Activated CD4-positive, alpha-beta T cell treated with anti-CD3 and anti-CD28 coated beads for 36 hours (primary cell): ENCODE measurements at places on chromosomes 2 and 18. TPM values are rescaled to one million over a fixed set of nuclear protein-coding genes. Genes with fewer than 3 reads are reported as not detected.

GRCh38 chr2:223855426-223855825 is 18.0 kb upstream of the AP1S3 start:
- H3K36me3 ChIP-seq = peaks cover 10% of the 10 kb centered on the region
- no peak for DNase-seq
- no peaks in the 10 kb centered on the region for H3K27me3 ChIP-seq
- H3K4me1 ChIP-seq = peaks cover 7% of the 10 kb centered on the region
- no peak overlapping the region for H3K27ac ChIP-seq
- H3K4me3 ChIP-seq = no peak overlapping the region

DNA sequence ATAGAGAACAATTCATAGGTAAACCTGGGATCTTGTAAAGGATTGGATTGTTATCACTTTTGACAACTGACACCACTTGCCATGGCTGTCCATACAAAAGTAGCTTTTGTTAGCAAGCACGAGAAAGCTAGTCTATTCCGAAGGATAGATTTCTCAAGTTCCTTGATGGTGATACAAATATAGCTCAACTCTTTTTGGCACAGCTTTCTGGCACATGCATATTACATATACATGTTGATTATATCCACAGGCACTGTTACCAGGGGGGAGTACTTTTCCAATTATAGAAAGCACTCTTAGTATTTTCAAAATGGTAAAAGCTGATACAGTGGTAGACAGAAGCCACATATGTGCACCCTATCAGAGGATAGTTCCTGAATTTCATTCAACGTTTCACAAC is 168.9 kb downstream of the UPP2 start:
- no peak overlapping the region for H3K4me3 ChIP-seq
- peaks cover 13% of the 10 kb centered on the region for H3K27me3 ChIP-seq
- no peak for DNase-seq

DNA sequence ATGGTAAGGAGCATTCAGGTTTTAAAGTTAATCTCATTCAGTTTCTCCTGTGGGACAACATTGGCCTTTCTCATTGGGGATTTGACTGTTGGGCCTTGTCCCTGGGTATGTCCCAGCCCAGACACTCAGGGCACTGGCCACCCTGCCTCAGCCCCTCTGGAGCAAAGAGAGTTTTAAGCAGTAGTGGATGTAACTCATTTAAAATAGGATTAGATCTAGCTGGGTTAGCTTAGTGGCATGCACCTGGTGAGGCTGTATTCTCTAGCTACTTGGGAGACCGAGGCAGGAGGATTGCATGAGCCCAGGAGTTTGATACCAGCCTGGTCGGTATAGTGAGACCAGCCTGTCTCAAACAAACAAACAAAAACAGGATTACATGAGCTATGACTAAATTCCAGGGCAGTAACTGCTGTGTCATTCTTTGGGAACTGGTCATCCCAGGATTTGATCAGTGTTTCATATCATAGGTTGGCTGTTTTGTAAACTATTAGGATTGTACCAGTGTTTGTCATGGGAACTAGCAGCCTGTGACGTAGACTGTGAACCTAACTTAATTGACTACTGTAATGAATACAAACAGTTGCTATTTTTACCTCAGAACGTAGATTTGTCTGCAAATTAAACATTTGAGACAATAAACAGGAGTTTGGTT is 12.5 kb downstream of the INPP4A start:
- no peaks in the 10 kb centered on the region for H3K27me3 ChIP-seq
- H3K4me1 ChIP-seq = peaks cover 95% of the 10 kb centered on the region
- H3K4me3 ChIP-seq = no peak overlapping the region
- DNase-seq = no peak
- peaks cover 9% of the 10 kb centered on the region for H3K36me3 ChIP-seq
- peak overlapping the region; percentile 66 for H3K27ac ChIP-seq

DNA sequence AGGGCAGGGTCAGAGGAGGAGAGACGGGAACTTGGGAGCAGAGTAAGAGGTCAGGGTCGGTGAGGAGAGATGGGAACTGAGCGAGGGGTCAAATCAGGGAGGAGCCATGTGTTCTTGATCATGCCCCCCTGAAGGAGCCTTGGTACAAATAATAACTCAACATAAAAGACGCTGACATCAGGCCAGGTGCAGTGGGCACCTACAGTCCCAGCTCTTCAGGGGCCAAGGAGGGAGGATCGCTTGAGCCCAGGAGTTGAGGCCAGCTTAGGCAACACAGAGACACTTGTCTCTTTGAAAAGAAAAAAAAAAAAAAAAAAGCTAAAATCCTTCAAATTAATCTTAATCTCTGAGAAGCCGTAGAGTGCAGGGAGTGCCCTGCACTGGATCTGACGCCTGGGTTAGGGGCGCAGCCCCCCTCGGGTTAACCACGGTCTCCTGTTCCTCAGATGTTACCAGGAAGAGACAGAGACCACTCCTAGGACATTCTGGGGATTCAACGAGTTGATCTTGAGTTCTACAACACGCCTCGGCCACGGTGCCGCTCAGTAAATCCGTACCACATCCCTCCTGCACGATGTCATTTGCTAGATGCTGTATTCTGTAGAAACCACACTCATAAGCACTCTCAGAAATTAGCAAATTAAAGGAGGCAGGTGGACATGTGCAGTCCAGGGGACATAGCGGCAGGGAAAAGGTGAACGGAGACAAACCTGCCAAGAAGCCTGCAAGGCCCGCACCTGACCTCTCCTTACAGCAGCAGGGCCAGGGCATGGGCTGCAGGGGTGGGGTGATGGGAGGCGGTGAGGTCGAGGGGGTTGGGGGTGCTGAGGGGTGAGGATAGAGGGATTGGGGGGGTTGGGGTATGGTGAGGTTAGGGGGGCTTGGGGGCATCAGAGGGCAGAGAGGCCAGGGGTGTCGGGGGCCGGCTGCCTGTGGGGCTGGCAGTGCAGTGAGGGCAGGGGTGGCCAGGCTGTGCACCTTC is 29.2 kb downstream of the SLC66A2 start:
- no peak for DNase-seq
- no peak overlapping the region for H3K4me3 ChIP-seq
- H3K4me1 ChIP-seq = no peaks in the 10 kb centered on the region
- no peak overlapping the region for H3K27ac ChIP-seq
- H3K27me3 ChIP-seq = no peaks in the 10 kb centered on the region

- no peak overlapping the region for H3K4me3 ChIP-seq
- DNase-seq = no peak
- H3K4me1 ChIP-seq = no peaks in the 10 kb centered on the region
- H3K36me3 ChIP-seq = no peaks in the 10 kb centered on the region
These were observed 582.2 kb upstream of the DDX18 start for GRCh38 chr2:117232305-117232704.

GRCh38 chr2:194087089-194087958 is 1569.7 kb upstream of the SLC39A10 start:
- DNase-seq = no peak
- no peaks in the 10 kb centered on the region for H3K4me1 ChIP-seq
- H3K27me3 ChIP-seq = no peaks in the 10 kb centered on the region
- no peak overlapping the region for H3K27ac ChIP-seq
- no peaks in the 10 kb centered on the region for H3K36me3 ChIP-seq

GRCh38 chr18:10690366-10690765 is 164.5 kb downstream of the NAPG start:
- DNase-seq = no peak
- no peaks in the 10 kb centered on the region for H3K4me1 ChIP-seq
- H3K36me3 ChIP-seq = no peaks in the 10 kb centered on the region
- no peak overlapping the region for H3K27ac ChIP-seq
- peaks cover 3% of the 10 kb centered on the region for H3K27me3 ChIP-seq

DNA sequence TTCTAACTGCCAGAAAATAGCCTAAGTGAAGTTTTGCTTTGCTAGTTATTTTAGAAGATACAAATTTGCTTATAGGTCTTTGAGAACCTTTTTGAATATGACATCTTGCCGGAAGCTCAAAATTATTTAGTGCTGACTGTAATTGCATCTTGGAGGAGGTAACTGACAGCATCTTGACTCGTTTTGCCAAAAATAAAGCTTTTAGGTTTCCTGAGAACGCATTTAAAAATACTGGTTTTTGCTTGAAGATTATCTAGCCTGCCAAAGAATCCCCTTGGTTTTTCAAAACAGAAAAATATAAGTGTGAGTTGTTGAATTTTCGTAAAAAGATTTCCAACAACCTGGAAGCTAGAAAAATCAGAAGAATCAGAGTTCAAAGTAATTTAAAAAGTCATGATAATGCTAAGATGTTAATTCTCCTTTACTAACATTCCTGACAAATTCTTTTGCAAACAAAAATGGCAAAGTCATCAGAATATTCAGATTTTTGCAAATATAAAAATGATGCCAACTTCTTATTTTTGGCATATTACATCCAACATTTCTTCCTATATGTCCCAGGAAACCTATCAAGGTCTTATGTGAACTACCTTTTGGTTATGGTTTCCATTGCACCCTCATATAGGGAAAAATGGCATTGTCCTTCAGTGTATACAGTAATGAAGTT is 178.0 kb upstream of the SLC8A1 start:
- no peaks in the 10 kb centered on the region for H3K27me3 ChIP-seq
- H3K27ac ChIP-seq = no peak overlapping the region
- DNase-seq = no peak
- no peaks in the 10 kb centered on the region for H3K4me1 ChIP-seq

- H3K27me3 ChIP-seq = peaks cover 11% of the 10 kb centered on the region
- no peak overlapping the region for H3K4me3 ChIP-seq
These were observed 1.1 kb downstream of the NAT8 start for GRCh38 chr2:73640946-73641766.

DNA sequence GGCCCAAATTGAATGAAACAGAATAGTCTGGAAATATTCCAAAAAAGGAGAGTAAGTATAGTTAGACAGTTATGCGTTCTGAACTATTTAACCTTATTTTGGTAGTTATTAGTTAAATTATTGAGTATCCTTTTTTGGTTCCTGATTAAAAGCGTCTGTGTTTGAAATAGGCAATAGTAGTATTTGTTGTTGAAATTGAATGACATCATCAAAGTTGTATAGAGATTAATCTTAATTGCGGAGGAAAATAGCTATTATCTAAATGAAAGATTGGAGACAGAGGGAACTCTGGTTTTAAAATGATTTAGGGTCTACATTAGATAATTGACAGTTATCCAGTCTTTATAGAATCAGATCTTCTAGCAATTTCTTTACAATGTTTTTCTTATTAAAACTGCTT is 115.8 kb downstream of the BIRC6 start:
- H3K4me1 ChIP-seq = peaks cover 8% of the 10 kb centered on the region
- H3K36me3 ChIP-seq = peaks cover 37% of the 10 kb centered on the region
- H3K27ac ChIP-seq = peak overlapping the region; percentile 6
- no peak overlapping the region for H3K4me3 ChIP-seq
- H3K27me3 ChIP-seq = no peaks in the 10 kb centered on the region

- no peak for DNase-seq
- no peaks in the 10 kb centered on the region for H3K36me3 ChIP-seq
- H3K27me3 ChIP-seq = no peaks in the 10 kb centered on the region
- peaks cover 5% of the 10 kb centered on the region for H3K4me1 ChIP-seq
- H3K27ac ChIP-seq = no peak overlapping the region
- H3K4me3 ChIP-seq = no peak overlapping the region
These were observed 226.1 kb upstream of the LYPD1 start for GRCh38 chr2:132896073-132896472.

GRCh38 chr18:3892152-3892551 is 442.2 kb downstream of the TGIF1 start:
- H3K27me3 ChIP-seq = peaks cover 2% of the 10 kb centered on the region
- no peaks in the 10 kb centered on the region for H3K4me1 ChIP-seq
- no peak for DNase-seq

DNA sequence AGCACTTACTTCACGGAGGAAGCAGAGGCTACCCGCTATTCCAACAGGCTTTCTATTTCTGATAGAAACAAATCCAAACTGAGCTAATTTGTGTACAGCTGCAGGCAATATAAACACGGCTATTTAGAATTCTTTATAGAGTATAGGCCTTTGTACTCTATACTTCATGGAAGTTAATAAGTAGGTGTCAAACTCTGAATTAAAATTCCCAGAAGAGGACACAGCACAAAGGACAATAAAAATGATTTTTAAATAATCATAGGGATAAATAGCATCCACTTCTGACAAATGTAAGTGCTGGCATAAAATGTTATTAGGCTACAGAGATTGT is 261.5 kb downstream of the AFF3 start:
- no peaks in the 10 kb centered on the region for H3K27me3 ChIP-seq
- H3K4me3 ChIP-seq = no peak overlapping the region
- no peaks in the 10 kb centered on the region for H3K36me3 ChIP-seq
- H3K4me1 ChIP-seq = no peaks in the 10 kb centered on the region
- H3K27ac ChIP-seq = no peak overlapping the region

DNA sequence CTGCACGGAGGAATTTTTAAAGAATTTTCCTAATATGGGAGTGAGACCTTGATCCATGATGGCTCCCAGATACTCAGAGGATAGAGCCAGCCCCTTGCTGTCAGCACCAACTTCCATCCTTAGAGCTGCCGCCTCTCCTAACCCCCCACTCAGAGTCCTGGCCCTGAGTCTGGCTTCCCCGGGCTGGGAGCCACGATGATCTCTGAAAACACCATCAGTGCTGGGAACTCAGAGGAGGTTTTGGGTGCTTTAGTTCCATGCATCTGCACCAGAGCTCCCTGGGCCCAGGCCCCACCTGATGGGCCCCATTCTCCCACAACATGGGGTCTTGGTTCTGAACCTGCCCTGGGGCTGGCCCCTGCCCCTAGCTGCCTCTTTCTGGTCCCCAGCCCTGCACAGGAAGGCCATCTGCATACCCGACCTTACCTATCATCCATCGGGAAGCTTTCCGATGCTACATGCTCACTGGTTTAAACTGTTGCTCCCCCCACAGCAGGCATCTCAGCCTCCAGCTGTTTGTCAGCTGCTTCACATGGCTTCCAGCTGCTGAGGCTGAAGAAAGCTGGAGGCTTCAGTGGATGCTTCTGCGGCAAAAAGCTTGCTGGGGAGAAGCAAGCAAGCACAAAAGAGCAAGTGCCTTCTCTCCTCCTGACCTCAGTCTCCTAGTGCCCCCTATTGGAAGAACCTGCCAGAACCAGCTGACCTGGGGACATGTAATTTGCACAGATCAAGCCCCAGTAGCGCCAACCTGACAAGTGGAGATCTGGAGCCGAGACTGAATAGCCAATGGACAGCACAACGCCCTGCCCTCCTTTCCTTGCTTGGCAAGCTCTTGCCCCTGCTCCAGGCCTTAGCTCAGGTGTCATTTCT is 24.2 kb upstream of the RHOB start:
- peaks cover 16% of the 10 kb centered on the region for H3K4me1 ChIP-seq
- DNase-seq = peak; percentile 50
- H3K36me3 ChIP-seq = no peaks in the 10 kb centered on the region
- H3K27ac ChIP-seq = no peak overlapping the region

DNA sequence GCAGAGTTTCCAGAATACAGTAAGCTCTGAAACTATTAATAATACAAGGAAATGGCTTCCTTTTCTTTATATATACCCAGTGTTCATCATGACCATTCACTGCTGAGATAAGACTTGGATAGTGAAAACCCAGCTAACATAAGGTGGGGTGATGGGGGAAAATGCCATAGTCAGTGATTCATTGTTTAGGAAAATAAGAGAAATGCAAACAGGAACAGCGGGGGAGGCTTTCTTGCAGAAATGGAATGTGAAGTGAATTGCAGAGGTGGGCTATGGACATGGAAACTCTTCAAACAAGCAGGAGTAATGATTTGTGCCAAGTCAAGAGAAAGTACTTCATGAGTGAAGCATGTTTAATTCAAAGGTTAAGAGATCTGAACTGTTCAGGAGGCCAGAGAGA is 519.4 kb downstream of the TDRD15 start:
- H3K4me1 ChIP-seq = no peaks in the 10 kb centered on the region
- no peak overlapping the region for H3K4me3 ChIP-seq
- no peak overlapping the region for H3K27ac ChIP-seq

RAB17 gene
- total RNA-seq = 0.18 TPM

FOXD4L1 gene
- not detected for total RNA-seq

UGT1A5 gene
- total RNA-seq = not detected

SPHKAP gene
- not detected for total RNA-seq

SLC23A3 gene
- total RNA-seq = 1.2 TPM

GKN1 gene
- total RNA-seq = not detected

KRTCAP3 gene
- 4.7 TPM for total RNA-seq

PLEKHH2 gene
- total RNA-seq = 1.5 TPM
